ENCODE measurements at places on chromosomes 3 and 15.

DNA sequence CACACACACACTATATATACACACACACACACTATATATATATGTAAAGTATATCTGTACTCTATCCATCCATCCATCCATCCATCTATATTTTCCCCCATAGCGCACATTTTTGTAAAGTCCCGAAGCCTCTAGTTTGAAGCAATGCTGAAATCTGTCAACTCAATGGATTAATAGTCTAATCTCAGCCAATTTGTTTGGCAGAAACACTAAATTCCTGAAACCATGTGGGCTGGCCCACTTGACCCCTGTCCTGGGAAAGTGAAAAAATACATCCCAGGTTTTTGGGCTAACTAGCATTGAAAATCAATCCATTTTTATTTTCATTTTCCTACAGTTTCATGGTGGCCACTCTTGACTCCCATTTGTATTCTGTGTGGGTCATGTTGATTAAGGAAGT, 166.7 kb downstream of the SLCO3A1 start:
- DNase-seq, result no peak

GRCh38 chr15:49063402-49064280, 17.4 kb upstream of the SECISBP2L start:
- no peak for DNase-seq

GRCh38 chr3:60582288-60582687, 669.0 kb downstream of the FHIT start:
- DNase-seq, result no peak

GRCh38 chr3:126109146-126109879, 25.4 kb upstream of the SLC41A3 start:
- no peak for DNase-seq

GRCh38 chr15:65993762-65994161, 124.5 kb downstream of the RAB11A start:
- DNase-seq, result no peak

GRCh38 chr15:95839367-95839782, 491.1 kb upstream of the NR2F2 start:
- DNase-seq, result no peak

DNA sequence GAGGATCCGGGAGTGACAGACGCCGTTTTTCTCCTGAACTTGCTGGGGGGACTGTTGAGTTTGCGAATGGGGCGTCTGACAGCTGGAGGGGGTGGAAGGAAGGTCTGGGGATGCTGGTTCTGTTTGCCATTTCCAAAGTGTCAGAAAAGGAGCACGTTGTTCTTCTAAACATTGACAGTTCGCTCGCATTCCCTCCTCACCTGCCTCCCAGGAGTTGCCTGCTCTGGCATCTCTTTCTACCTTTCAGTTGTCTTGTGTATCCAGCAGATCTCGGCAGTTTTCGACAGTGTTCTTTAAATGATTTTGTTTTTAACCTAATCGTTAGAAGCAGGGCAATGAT, 829 bp downstream of the SELENOT start:
- peak; percentile 84 for DNase-seq

- no peak for DNase-seq
Measured at GRCh38 chr15:36284911-36285310, 294.5 kb upstream of the CDIN1 start.

DNA sequence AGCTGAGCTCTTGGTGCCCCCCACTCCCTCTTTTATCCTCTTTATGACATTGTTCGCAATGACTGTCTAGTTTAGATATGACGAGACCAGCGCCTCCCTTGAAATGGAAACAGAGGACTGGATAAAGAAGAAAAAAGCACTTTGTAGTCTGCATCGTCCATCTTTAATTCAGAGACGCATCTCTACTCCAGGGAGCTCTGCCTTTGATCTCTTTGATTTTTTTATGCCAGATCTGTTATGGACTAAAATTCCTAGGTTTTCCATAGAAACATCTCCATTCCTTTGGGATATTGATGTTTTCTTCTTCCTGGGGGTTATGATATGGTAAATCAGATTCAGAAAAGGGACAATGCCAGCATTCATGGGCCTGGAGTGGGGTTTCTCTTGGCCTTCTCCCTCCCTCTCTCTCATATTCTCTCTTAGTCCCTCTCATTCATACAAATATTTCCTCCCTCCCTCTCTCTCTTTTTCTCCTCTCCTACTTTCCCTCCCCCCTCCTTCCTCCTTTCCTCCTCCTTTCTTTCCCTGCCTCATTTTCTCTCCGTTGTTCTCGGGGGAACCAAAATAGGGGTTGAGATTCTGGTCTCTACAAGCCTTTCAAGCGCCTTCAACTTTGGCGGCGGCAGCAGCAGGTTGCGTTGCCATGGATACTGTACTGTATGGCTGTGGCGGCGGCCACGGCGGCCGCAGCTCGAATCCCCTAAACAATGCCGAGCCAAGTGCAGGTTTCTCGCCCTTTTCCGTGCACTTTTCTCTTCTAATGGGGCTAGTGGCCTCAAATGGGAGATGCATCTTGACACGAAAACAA, 45.5 kb downstream of the ZIC4 start:
- DNase-seq, result no peak

GRCh38 chr15:99485153-99485961, 80.4 kb upstream of the MEF2A start:
- DNase-seq, result no peak

DNA sequence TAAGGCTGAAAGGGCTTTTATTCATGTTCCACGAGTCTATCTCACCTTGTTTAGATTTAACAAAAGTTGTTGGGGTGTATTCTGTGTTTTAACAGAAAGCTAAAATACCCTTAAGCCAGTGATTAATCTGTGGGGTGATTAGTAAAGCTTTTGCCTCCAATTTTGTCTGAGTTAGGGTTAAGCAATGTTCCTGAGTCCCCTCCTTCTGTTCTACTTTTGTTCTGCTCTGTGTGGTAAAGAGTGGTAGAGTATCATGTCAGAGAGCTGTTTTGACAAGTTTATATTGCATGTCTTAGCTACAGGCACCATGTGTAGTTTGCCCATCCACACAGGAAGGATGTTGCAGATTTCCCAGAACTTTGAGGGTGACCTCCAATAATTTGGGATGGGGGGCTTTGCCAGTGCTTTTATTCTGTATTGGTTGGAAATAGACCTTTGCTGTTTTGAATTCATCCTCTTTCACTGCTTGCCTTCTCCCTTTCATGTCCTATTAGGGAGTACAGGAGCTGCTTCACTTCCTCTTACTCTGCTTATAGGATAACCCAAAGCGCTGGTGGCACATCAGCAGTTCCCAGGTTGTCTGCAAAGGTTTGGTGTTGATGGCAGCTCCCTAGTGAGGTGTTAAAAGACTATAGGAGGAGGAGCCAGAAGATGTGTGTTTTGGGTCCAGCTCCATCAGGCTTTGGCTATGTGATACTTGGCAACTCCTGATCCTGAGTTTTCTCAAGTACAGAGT, 7.4 kb downstream of the PDE8A start:
- no peak for DNase-seq

GRCh38 chr3:179503640-179504039, 52.4 kb upstream of the GNB4 start:
- DNase-seq, result no peak

- no peak for DNase-seq
Measured at GRCh38 chr3:50003216-50003615, 63.3 kb downstream of the RBM6 start.

- no peak for DNase-seq
Measured at GRCh38 chr3:38598791-38599190, 50.7 kb downstream of the SCN5A start.

- peak; percentile 68 for DNase-seq
Measured at GRCh38 chr15:98289747-98290146, 329.2 kb downstream of the ARRDC4 start.

DNA sequence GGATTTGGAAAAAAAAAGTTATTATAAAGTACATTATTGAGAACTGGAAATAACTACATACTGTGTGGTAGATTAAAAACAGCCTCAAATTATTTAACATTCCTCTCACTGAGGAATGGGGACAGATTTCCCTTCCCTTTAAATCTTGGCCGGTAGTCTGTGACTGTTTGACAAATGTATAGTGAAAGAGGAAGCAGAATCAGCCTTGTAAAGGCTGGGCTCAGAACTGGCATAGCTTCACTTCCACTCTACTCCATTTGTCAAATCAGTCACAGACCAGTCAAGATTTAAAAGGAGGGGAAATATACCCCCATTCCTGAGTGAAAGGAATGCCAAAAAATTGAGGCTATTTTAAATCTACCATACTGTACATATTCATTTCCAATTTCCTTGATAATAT, 18.2 kb upstream of the B4GALT4 start:
- no peak for DNase-seq

- no peak for DNase-seq
Measured at GRCh38 chr3:157501863-157502262, 1.4 kb downstream of the VEPH1 start.

DNA sequence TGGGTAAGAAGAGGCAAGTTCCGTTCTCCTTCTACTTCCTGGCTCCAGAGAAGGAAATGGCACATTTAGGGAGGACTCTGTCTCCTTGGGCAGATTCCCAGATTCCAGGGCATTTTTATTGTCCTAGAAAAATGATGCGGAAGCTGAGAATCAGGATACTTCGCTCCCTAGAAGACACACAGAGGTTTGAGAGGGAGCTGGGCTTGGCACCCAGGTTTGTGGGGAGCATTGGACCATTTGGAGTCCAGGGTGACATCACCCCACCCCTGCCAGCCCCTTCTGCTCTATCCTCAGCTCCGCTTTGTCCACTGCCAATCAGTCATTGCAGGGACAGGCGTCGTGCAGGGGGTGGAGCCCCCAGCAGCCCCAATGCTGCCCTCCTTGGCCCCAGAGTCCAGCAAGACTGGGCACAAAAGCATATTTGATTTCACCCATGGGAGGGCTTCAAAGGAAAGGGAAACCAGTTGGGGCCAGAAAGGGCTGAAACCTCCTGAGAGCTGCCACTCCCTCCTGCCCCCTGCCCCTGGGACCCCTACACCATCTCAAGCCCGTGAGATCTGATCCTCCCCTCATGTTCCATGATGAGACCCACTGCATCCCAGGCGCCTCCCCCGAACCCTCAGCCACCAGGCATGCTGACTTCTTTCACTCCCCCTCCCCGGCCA, 129.8 kb upstream of the MEF2A start:
- DNase-seq, result no peak

DNA sequence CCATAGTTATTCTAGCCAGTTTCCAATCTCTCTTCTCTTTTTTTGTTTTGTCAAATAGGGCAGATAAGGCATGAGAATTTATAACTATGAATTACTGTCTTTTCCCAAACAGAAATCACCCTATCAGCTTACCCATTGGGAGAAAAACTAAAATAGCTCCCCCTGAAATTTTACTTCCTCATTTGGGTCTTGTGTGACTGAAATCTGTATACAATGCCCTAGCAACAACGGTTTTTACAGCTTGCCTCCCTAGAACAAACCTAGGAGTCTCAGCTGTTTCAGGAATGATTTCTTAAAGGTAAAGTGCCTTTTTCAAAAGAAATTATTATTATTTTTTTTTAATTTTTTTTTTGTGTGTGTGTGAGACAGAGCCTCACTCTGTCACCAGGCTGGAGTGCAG, 56.8 kb downstream of the CD86 start:
- no peak for DNase-seq

DNA sequence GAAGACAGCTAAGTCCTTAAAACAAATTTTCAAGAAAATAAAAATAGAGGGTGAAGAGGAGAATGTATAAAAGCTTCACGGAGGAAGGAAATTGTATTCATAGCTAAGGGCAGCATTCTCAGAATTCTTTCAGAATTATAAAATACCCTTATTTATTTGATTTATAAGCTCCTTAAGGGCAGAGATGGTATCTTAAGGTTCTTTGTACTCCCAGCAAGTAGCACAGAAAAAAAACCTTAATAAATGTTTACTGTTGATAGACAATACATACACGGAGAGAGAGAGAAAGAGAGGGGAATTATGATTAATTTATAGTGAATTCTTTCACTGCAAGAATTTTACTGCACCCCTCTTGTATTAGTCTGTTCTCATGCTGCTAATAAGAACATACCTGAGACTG, 375.6 kb upstream of the CCDC54 start:
- no peak for DNase-seq

GRCh38 chr3:141945726-141946485, 69.5 kb downstream of the ATP1B3 start:
- DNase-seq, result no peak

- no peak for DNase-seq
Measured at GRCh38 chr3:133213937-133214336, 175.7 kb downstream of the TMEM108 start.

DNA sequence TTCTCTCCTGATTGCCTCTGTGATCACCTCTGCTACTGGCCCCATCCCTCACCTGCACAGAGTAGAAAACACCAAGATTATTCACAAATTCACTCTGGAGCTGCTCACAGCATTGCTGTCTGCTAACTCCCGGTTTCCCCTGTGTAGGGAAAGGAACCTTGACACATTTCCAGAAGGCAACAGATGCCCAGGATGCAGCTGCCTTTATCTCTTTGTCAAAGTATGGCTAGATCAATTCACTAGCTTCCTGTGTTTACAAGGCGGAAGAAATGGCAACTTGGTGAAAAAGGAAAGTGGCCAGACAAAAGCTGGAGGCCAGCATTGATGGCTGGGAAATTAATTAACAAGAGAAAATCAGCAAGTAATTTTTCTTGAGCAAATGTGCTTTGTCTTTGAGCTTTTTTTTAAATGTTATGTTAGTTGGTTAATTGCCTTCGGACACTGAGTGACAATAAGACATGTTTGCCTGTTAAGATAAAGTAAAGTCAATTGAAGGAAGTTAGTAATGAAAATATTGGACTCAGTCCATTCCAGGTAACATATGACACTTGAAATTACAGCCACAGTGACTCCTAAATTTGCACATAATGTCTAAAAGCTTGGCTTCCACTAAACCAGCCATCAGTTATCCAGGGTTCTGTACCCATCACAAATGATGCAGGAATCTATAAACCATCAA, 394.6 kb upstream of the IL12A start:
- DNase-seq, result no peak

- no peak for DNase-seq
Measured at GRCh38 chr15:95946241-95946640, 384.3 kb upstream of the NR2F2 start.

DNA sequence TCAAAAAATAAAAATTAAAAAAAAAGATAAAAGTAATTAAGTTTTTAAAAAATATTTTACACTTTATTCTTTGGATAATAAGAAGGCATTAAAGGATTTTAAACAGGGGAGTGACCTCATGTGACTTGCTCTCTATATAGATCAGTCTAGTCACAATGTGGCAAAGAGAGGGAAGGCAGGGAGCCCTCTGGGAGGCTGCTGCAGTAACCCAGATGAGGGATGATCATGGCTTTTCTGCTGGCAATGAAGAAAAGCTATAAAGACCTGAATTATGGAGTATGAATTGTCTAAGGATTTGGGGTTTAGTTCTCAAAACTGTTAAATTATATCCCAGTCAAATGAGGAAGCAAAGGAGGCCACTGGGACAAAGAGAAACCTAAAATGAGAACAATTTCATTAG, 58.1 kb downstream of the SUMF1 start:
- no peak for DNase-seq

Data from osteoblast (primary cell).